ENCODE measurements at places on chromosomes 3 and 15. TPM values are rescaled to one million over a fixed set of nuclear protein-coding genes. Genes with fewer than 3 reads are reported as not detected.
A peak's percentile ranks its signal among the peaks of the same experiment; 100 is the strongest.

DNA sequence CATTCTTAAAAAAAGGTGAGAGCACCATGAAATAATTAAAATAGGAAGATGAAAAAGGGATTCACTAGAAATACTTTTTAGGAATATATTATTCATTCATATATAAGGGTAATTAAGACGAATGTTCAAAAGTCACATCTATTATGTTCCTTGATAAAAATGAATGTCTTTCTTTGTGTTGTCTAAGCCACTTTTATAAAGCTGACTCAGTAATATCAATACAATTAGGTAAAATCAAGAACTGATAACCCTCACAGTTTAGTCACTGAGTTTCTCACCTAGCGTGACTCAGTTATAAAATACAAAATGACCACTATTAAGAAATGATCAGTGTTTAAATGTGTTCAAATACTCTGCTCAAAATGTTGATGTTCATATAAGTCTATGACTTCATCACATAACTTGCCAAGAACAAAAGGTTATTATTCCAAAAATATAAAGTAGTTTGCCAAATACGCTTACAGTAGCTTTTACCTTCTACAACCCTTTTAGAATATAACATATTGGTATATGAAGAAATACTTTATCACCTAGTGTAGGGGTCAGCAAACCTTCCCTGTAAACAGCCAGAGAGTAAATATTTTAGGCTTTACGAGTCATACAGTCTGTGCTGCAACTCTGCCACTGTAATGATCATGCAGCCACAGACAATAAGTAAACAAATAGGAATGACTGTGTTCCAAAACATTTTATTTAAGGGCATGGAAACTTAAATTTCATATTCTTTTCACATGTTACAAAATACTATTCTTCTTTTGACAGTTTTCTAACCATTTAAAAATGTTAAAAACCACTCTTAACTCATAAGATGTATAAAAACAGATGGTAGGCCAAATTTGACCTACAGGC lies 369.8 kb downstream of the TBC1D5 start:
- no peaks in the 10 kb centered on the region for H3K36me3 ChIP-seq
- no peaks in the 10 kb centered on the region for H3K27me3 ChIP-seq
- no peak for DNase-seq
- H3K27ac ChIP-seq, result no peak overlapping the region

Gene DNASE1L3
- total RNA-seq, result not detected

Gene GORASP1
- 21.6 TPM for total RNA-seq

DNA sequence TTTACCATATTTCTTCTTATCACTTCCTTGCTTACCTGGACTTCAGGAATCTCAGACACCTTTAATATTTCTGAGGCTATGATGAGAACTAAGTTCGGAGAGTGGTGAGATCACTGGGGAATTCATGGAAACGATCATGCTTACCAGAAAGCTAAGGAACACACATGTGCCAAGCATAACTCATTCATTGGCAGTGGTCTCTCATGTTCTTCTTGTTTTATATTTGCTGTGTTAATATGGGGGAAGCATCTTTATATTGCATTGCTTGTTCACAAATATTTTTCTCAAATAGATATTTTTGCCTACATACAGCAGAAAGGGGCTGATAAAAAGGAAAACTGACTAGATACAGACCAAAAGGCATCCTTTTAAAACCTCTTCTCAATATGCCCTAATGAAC lies 55.8 kb downstream of the COL6A6 start:
- H3K36me3 ChIP-seq, result no peaks in the 10 kb centered on the region
- DNase-seq, result no peak
- H3K4me3 ChIP-seq, result no peak overlapping the region
- no peaks in the 10 kb centered on the region for H3K4me1 ChIP-seq

Gene TFDP2
- total RNA-seq, result 31.0 TPM

DNA sequence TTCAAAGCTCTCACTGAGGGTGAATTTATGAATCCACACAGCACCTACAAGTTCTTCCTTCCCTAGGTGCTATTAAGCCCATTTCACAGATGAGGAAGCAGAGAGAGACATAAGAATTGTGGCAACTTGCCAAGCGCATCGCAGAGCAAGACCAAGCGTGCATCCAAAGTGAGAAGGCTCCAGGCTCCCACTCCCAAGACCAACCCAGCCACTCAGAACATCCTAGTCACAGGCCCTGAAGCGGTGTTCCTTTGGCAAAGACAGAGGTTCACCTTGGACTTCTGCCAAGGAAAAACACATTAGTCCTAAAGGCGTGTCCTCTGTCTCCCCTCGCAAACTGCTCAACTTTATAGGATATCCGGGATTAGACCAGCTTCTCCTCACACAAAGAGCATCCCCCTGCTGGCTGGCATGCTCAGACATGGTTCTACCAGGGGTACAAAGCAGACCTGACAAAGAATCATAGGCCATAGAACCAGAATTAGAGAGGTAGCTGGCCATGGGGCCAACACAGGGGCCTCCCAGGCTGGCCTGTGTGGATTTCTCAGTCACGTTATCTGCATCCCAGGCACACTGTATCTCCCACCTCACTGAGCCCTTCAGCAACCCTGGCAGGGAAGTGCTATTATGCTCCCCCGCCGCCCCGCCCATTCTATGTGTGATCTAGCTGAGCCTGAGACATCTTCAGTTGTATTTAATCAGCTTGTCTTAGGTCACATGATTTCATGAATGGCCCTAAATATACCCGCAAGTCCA lies 160.2 kb downstream of the FOXP1 start:
- no peaks in the 10 kb centered on the region for H3K27me3 ChIP-seq
- no peak for DNase-seq

- H3K27me3 ChIP-seq, result no peaks in the 10 kb centered on the region
- H3K4me3 ChIP-seq, result peak overlapping the region; percentile 95
- peaks cover 78% of the 10 kb centered on the region for H3K4me1 ChIP-seq
These were observed 521.9 kb downstream of the FOXP1 start for GRCh38 chr3:71061581-71061980.

- H3K27me3 ChIP-seq, result no peaks in the 10 kb centered on the region
- no peak overlapping the region for H3K27ac ChIP-seq
- no peak for DNase-seq
- H3K4me1 ChIP-seq, result peaks cover 19% of the 10 kb centered on the region
- no peak overlapping the region for H3K4me3 ChIP-seq
These were observed 33.7 kb downstream of the ZBTB11 start for GRCh38 chr3:101643009-101643844.

Gene ZBTB20
- total RNA-seq, result 6.5 TPM

DNA sequence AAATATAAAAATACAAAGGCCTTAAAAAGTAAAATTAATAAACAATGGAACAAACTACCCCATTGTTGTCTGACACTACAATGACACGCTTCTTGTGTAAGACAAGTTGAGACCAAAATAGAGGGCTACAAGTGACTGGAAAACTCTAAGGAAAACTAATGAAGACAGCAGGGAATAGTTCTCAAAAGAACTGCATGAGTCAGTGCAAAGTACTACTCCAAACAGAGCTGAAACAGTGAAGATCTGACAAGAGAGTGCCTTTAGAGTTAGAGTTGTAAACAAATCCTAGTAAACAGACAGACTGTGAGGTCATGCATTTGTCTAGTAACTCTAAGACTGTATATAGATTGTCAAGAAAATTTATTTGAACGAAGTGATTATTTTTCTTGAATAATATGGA lies 233.9 kb downstream of the BBX start:
- H3K36me3 ChIP-seq, result peaks cover 3% of the 10 kb centered on the region
- H3K27me3 ChIP-seq, result no peaks in the 10 kb centered on the region
- no peak overlapping the region for H3K4me3 ChIP-seq
- no peak for DNase-seq

- no peaks in the 10 kb centered on the region for H3K4me1 ChIP-seq
- H3K36me3 ChIP-seq, result peaks cover 10% of the 10 kb centered on the region
- DNase-seq, result no peak
- no peak overlapping the region for H3K27ac ChIP-seq
These were observed 34.0 kb downstream of the PIGB start for GRCh38 chr15:55353025-55353424.

GRCh38 chr15:91278951-91279350 lies 178.9 kb downstream of the SV2B start:
- no peak for DNase-seq
- H3K4me3 ChIP-seq, result no peak overlapping the region
- H3K27ac ChIP-seq, result no peak overlapping the region
- no peaks in the 10 kb centered on the region for H3K27me3 ChIP-seq

DNA sequence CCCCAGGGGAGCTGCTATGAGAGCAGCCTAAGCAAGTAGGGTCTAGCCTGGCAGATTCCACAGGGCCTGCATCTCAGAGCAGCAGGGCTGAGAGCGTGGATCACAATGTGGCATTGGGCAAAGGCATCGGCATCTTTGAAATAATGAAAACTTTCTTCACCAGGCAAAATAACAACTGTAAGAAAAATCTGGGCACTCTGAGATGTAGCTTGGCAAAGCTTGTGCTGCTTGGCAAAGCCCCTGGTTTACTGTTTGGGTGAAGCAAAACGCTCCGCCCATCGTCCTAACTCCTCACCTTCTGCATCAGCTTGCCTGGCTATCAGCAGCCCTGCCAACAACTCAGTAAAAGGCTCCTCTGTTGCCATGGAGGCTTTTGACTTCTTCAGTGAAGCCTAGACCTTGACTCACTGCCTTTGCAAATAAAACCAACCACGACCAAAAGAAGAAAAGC lies 212.8 kb upstream of the EIF1B start:
- H3K4me3 ChIP-seq, result no peak overlapping the region
- H3K4me1 ChIP-seq, result no peaks in the 10 kb centered on the region
- DNase-seq, result no peak
- H3K27ac ChIP-seq, result no peak overlapping the region

- no peaks in the 10 kb centered on the region for H3K27me3 ChIP-seq
- no peak overlapping the region for H3K27ac ChIP-seq
- H3K4me3 ChIP-seq, result no peak overlapping the region
These were observed 324.8 kb upstream of the ONECUT1 start for GRCh38 chr15:53114960-53115359.

DNA sequence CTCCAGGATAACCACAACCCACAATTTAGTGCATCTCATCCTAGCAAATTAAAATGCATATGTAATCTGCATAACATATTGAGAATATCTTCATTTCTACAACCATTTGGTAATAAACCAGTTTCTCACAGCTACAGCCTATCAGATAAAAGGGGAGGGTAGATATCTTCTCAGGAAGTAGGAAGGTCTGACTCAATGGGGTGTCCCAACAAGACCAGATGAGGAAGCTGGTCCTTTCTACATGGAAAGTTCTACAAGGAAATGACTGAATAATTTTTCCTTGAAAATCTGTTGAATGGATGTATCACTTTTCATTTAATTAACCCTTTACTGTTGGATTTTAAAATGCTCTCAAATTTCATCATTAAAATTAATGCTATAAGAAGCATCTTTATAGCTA lies 17.4 kb upstream of the TMPRSS7 start:
- no peak overlapping the region for H3K27ac ChIP-seq
- H3K27me3 ChIP-seq, result no peaks in the 10 kb centered on the region
- H3K36me3 ChIP-seq, result no peaks in the 10 kb centered on the region
- H3K4me3 ChIP-seq, result no peak overlapping the region

DNA sequence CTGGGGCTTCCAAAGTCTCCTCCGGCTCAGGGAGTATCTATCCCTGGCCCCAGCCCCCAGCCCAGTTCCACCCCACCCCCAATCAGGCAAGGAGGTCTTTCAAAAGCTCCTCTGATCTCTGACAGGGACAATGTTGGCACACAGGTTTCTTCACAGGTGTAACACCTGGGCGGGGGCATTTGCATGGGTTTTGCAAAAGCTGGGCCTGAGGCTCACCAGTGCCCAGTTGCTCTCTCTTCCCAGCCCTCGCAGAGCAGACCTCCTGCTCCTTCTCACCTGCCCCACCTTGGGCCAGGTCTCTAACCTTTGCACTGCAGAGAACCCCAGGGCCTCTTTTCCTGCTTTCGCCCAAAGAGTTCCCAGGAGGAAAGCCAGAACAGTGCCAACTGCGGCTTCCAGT lies 8.6 kb upstream of the CSK start:
- peaks cover 50% of the 10 kb centered on the region for H3K4me1 ChIP-seq
- no peaks in the 10 kb centered on the region for H3K27me3 ChIP-seq
- no peak overlapping the region for H3K27ac ChIP-seq
- DNase-seq, result no peak
- no peaks in the 10 kb centered on the region for H3K36me3 ChIP-seq

- no peaks in the 10 kb centered on the region for H3K27me3 ChIP-seq
- DNase-seq, result no peak
- H3K4me3 ChIP-seq, result no peak overlapping the region
- no peaks in the 10 kb centered on the region for H3K36me3 ChIP-seq
- H3K27ac ChIP-seq, result peak overlapping the region; percentile 2
These were observed 3.2 kb downstream of the SETD5 start for GRCh38 chr3:9400616-9401015.

Gene TLR9
- 0.16 TPM for total RNA-seq

DNA sequence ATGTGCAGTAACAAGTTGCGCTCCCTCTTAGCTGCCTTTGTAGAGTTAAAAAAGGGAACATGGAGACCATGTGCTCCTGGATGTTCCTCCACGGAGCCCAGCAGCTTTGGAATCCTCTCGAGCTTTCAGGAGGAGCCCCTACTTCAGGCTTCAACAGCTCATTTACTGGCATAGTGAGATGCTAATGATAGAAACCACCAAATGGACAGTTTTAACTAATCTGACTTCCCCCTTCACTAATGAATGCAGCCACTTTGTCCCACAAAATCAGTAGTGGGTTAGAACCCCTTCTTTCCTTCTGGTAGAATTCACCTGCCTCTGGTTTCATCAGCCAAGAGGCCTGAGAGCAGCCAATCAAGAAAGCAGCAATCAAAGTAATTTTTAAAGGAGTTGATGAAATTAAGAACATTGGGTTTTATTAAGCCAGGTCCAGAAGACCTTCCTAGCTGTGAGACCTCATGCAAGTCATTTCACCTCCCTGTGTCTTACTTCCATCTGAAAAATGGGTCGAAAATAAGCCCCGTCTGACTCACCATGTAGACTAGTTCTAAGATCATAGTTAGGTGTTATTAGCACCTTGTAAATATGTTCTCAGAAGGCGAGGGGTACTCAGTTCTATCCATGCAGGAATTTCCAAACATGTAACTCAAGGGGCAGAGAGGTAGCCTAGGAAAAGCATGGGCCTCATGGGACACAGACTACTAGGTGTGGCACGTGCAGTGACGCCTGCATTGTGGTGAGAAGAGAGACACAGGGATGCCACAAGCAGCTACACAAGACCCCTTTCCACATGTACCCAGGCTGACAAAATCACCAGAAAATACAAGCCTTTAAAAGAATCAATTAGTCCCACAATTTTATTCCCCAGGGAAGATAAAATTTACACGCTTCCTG lies 179.7 kb upstream of the LPP start:
- DNase-seq, result no peak
- no peaks in the 10 kb centered on the region for H3K36me3 ChIP-seq
- H3K4me3 ChIP-seq, result peak overlapping the region; percentile 29
- H3K27ac ChIP-seq, result no peak overlapping the region
- peaks cover 40% of the 10 kb centered on the region for H3K4me1 ChIP-seq

Gene CASR
- total RNA-seq, result not detected

Gene FANCD2
- total RNA-seq, result 55.9 TPM

Gene RYR3
- not detected for total RNA-seq

Gene ACOX2
- not detected for total RNA-seq

GRCh38 chr3:81932681-81933080 lies 171.2 kb upstream of the GBE1 start:
- H3K4me1 ChIP-seq, result no peaks in the 10 kb centered on the region
- no peak for DNase-seq
- H3K36me3 ChIP-seq, result no peaks in the 10 kb centered on the region
- no peak overlapping the region for H3K4me3 ChIP-seq

GRCh38 chr3:29143151-29143550 lies 137.7 kb upstream of the RBMS3 start:
- no peaks in the 10 kb centered on the region for H3K27me3 ChIP-seq
- H3K4me3 ChIP-seq, result no peak overlapping the region

GRCh38 chr3:42799376-42799775 lies 4.9 kb downstream of the HIGD1A start:
- H3K4me3 ChIP-seq, result no peak overlapping the region
- no peak for DNase-seq
- H3K4me1 ChIP-seq, result peaks cover 36% of the 10 kb centered on the region
- H3K27ac ChIP-seq, result no peak overlapping the region
- no peaks in the 10 kb centered on the region for H3K36me3 ChIP-seq
